ENCODE measurements at places on chromosomes 12 and 14.

- DNase-seq: no peak
Measured at GRCh38 chr12:132489078-132489601, 811 bp upstream of the FBRSL1 start.

DNA sequence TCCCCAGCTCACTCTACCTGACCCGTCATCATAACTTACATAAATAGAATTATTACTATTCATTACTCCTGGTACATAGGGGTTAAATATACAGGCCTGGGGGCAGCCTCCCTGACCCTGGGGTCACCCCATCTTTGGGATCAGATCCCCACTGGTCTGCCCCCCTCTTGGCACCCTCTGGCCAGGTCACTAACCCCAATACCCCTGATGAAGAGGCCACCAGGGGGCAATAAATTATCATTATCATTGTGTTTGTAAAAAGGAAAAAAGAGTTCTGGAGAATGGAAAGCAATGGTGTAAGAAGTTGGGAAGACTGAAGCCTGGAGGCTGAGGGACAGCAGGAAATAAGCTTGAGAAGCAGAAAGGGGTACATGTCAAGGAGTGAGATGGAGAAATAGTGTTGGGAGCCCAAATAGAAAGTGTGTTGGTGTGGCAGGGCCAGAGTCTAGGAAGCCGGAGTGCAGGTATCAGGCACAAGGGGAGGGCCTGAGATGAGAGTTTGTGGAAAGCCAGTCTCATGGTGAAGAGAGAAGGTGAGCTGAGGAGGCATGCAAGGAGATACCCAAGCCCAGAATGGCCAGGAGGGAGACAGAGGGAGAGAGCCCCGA is 6.1 kb upstream of the AAAS start:
- DNase-seq: no peak

- DNase-seq: no peak
Measured at GRCh38 chr12:87793131-87793530, 236.1 kb downstream of the C12orf50 start.

DNA sequence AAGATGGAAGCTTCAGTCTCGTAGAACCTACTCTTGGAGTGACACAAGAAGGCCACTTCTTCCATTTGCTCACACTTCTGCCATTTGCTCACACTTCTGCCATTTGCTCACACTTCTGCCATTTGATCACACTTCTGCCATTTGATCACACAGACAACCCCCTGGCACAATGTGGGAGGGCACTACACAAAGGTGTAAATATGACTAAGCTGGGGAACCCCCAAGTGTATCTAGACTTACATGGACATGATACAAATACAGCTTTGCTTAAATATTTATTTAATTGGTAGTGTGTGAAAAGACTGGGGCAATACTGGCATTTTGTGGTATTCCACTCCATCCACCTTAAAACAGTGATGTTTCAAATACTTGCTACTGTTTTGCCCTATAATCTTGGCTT is 296.2 kb upstream of the PPFIA2 start:
- DNase-seq: no peak

DNA sequence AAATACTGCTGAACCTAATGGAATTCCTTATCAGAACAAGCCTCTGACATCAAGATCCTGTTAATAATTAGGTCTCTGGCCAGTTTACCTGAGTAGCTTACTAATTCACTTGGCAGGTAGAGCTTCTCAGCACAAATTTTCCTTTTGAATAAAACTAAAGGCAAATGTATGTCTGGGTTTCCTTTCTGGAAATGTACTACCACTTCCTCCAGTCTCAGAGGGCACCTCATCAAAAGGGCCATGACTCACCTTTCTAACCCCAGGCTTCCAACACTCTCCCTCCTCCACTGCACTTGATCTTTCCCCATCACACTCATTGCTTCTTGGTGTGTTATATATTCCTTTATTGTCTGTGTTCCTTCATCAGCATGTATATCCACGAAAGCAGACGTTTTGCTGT is 90.5 kb downstream of the SLC2A13 start:
- no peak for DNase-seq

- no peak for DNase-seq
Measured at GRCh38 chr12:131000000-131000486, 46.3 kb downstream of the ADGRD1 start.
